ENCODE measurements at places on chromosomes 5 and 9. TPM values are rescaled to one million over a fixed set of nuclear protein-coding genes. Genes with fewer than 3 reads are reported as not detected.

Gene LEAP2
- not detected for total RNA-seq

Gene CDKN2A
- total RNA-seq: 597 TPM

DNA sequence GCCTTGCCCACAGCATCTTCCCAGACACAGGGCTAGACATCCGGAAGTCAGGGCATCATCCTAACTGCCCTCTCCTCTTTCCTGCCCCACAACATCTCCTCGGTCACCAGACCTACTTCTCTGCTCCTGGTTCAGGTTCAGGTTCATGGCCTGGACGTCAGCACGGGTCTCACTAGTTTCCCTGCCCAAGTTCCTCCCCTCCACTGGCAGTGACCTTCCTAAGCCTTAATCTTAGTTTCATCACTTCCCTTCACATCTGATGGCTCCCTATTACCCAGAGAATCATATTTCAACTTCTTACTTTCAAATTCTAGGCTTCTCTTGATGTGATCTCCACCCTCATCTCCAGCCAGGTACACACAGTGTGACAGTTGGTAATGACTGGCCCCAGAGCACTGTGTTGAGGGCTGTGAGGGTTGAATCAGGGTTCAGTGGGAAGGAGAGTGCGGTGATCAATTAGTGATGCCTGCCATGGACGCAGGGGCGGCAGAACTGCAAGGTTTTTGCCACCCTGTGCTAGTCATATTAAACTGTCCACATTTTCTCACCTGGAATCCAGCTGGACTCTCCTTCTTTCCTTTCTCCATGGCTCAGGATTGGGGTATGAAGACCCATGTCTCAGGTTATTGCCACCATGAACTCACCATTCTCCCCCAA is 34.3 kb upstream of the CRB2 start:
- no peak for DNase-seq

Gene HMCN2
- total RNA-seq: not detected

DNA sequence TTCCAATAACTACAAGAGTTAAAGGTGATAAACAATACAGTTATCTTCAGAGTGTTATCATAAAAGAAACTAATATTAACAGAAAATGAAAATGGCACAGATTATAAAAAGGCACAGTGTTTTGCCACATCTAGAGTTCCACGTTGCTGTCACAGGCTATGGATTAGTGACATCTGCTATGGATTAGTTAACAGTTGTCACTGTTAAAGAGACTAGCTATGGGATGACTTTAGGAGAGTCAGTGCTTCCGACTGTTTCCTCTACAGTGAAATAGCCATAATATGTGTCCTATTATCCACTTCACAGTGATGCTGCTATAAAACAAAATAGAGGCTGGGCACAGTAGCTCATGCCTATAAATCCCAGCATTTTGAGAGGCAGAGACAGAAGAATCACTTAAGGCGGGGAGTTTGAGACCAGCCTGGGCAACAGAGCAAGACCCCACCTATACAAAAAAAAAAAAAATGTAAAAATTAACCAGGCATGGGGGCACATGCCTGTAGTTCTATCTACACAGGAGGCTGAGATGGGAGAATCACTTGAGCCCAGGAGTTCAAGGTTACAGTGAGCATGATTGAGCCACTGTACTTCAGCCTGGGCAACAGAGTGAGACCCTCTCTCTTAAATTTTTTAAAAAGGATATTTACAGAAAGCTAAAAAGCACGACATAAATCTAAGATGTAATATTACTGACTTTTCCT is 19.7 kb downstream of the MAPKAP1 start:
- DNase-seq: no peak

Gene RNF224
- not detected for total RNA-seq

Data from M059J (cell line).